Common myeloid progenitor, CD34-positive (primary cell): ENCODE measurements at places on chromosomes 4 and X.

DNA sequence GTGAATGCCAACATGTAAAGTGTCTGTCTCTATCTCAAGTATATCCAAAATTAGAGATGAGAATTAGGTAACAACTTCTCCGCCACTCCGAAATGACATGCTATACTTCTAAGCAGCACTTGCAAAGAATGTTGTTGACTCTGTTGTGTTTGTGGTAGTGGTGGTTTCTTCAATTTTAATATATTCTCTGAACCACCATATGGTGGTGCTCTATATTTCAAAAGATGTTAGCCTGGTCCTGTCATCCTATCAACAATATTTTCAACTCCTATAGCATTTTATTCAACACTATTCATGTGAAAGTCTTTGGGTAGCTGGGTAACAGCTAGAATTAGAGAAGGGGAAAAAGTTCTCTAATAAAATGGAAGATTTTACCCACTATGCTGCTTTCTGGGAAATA, 1622.8 kb upstream of the IGFBP7 start:
- DNase-seq = no peak

DNA sequence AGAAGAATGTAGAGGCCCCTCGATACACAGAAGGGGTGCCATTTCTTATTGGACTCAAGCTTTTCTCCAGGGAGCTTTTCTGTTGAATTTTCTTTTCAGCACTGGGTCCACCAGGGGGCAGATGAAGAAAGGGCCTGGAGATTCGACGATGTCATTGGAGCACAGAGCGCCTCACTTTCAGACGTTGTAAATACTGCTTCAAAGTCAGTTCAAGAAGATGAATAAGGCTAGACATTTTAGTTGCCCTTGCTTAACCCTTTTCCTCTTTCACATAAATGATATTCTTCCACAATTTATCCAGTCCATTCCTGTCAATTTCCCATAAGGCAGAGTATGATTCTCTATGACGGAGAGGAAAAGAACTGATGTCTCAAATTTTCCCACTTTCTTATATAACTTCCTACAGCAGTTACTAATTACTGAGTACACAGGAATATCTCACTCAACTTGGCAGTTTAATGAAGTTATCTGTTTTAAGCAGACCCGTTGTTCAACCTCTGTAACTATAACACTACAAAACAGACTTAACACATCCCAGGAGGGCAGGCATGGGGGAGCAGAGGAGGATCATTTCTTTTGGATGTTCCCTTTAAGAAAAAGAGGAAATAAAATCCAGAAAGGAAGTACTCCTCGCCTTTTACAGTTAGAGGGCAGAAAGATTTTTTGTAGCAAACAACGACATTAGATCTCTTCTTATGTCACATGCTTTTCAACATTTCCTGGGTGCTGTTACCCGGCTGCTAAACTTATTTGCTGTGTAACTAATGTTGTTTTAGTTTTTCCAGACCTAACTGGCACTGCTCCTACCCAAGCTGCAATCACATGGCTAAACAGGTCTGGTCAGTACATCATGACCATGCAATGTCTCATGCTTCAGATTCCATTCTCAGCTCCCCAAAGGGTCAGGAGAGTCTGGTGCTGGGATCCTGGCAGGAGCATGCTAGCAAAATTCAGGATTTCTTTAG, 12.2 kb upstream of the CENPU start:
- peak; percentile 93 for DNase-seq

DNA sequence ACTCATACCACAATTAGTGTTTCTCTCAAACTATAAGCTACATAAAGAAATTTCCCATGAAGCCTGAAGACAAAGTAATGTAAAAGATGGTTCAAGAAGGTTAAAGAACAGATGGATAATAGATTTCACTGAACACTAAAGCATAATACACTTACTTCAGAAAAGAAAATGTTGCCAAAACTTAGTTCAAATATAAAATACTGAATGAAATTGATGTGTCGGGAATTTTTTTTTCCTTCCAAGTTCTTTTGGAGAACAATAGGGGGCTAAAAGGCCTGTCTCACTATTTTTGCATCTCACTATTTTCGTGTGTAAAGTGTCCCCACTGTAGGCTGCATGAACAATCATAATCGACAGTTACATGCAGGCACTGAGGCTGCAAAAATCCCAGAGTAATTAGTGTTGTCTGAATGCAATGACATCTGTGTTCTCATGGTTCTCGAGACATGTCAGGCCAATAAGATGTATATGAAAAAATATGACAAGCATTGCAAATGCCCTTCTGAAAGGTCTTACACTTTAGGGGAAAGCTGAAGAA, 11.9 kb upstream of the MAB21L2 start:
- DNase-seq = no peak

- DNase-seq = no peak
These were observed 48.8 kb upstream of the GALNT7 start for GRCh38 chr4:173119818-173120217.

DNA sequence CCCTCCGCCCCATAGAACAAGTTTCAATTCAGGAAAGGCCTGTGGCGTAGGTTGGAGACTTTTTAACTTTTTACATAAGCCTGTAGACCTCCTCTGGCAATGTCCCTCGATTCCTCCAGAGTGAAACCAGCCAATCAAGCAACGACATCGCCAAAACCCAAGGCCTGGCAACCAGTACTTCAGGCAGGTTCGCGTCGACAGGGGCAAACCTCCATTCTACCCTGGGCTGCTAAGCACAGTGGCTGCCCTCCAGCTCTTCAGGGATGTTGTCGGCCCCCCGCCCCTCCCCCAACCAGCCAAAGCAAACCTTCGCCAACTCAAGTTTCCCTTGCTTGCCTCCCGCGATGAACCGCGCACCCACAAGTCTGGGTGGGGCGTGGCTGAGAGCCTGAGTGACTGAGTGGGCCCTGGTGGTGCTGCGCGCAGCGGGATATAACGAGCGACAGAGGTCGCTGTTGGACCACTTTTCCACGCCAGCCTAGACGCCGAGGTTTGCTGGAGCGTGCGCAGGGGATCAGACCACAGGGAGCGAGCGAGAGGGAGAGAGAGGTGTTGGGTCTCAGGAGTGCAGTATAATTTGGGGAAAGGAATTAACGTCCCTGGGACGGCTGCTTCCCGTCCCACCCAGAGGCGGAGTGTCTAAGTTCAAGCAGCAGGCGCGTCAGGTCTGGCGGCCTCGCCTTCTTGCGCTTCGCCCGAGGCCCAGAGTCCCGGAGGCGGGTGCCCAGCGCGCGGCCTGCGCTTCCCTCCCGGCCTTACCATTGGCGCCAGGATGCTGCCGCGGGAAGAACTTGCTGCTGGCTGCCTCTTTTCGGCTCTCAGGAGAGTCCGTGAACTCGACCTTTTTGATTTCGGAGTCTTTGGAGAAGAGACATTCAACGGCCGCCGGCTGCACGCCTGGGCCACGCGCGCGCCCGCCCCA, 9.0 kb upstream of the PITX2 start:
- peak; percentile 87 for DNase-seq

DNA sequence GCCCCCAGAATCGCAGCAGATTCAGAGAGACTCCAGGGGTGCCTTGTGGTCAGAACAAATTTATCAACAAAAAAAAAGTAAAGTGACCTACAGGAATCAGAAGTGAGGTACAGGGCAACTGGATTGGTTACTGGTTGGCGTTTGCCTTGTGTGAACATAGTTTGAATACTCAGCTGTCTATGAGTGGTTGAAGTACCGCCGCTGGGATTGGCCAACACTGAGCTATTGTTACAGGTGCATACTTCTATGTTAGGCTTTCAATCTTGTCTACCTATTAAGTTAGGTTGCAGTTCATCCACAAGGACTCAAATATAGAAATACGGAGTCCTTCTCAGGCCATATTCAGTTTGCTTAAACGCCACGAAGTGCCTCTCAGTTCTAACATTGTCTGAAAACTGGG, 993.5 kb upstream of the PRKX start:
- no peak for DNase-seq

DNA sequence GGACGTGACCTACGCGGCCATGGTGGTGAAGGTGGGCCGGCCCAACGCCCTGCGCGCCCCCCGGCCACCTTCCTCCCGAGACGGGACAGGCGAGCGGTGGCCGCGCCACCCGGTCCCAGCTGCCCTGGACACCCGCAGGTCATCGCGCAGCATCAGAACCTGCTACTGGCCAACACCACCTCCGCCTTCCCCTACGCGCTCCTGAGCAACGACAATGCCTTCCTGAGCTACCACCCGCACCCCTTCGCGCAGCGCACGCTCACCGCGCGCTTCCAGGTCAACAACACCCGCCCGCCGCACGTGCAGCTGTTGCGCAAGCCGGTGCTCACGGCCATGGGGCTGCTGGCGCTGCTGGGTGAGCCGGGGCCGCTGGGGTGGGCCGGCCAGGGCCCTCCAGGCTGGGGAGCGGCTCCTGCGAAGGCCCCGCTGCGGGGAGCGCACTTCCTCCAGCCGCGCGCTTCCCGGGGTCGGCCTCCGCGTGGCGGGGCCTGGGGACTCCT, 9.0 kb upstream of the SLC26A1 start:
- DNase-seq = peak; percentile 73

DNA sequence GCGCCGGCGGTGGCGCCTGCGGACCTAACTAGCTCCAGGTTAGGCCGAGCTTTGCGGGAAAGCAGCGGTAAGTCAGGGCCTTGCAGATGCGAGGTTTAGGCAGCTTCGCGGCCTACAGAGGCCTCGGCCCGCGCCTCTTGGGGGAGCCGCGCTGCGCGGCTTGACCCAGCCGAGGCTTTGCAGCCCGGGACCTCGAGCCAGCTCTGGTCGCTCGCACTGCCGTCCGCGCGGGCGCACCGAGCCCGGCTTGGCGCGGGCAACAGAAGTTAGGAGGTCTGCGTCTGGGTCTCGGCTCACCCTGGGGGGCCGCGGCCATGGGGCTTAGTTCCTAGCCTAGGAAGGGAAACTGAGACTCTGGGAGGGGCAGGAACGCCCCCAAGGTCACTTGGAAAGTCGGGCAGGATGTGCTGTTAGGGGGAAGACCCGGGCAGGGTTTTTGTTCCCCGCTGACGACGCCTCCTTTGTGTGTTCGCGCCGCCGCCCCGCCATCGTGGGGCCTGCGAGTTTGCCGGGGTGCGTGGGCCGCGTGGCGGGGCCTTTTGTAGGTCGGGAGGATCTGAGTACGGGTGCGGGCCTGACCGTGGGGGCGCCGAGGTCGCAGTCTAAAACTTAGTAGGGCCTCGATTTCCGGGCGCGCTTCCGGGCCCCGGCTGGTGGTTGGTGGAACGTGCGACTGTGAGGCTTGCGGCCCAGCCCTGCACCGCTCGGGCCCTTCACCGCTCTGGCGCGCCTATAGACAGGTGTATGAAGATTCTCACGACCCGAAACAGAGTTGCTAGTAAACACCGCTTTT, 482 bp downstream of the RNF4 start:
- peak; percentile 74 for DNase-seq

GRCh38 chr4:7867701-7868435, 71.8 kb downstream of the AFAP1 start:
- no peak for DNase-seq

DNA sequence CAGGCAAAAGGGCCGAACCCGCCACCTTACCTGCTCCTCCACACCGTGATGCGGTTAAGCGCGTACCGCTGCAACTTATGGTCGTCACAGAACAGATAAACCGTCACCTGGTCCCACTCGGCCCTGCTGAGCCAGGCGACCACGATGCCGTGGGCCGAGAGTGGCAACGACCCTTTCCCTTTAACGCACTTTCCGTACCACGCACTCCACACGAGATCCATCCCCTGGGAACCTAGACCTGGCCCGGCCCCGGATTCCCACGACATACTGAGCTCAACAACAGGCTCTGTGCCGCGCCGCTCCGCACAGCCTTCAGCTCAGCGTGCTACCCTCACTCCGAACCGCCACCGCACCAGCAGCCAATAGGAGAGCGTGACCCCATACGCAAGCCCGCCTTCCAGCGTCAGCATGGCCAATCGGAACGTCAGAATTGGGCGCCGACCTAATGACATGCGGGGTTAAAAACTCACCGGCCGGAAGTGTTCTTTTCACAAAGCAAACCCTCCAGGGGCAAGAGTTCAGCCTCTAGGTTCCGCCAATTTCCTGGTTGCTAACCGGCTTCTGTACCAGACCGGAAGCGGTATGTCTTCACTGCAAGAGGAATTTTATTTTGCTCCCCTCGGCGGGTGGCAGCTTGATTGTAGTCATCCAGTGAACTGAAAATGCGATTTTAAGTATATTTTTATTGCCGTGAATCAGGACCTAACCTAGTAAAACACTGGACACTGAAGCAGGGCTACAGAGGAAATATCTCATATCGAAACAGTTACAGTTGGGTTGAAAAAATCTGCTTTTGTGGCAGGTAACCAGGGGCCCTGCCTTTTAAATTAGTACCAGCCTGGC, at the start of gene LAS1L:
Gene LAS1L, minus strand, starts transcription at position 338 of the 843 bp plus-strand sequence. Its CDS starts 72 bp downstream, at position 266.
- DNase-seq = peak; percentile 97

GRCh38 chr4:138611721-138612120, 369.6 kb upstream of the SLC7A11 start:
- no peak for DNase-seq

DNA sequence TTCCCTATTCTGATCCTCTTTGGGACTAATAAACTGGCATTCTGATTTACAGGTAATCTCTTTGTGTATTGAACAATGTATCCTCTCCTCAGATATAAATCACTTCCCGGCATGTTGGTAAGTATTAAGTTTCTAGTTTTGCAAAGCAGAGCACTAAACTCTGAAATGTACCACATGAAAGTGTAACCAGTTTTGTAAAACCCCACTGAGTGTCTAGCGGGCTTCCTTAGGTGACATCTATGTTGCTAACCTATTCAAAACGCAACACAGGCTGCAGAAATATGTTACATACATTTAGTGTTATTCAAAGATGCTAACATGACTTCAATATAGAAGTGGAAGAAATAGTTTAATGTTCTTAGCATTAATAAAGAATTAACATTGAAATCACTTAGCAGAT, 25.2 kb downstream of the DNAJB14 start:
- no peak for DNase-seq

- no peak for DNase-seq
These were observed 1981.9 kb upstream of the TENM3 start for GRCh38 chr4:180261346-180261745.

GRCh38 chrX:8429692-8430249, 34.9 kb upstream of the VCX3B start:
- no peak for DNase-seq

- DNase-seq = no peak
These were observed 437.7 kb upstream of the FRG1 start for GRCh38 chr4:189502841-189503435.

GRCh38 chr4:70858454-70858853, 18.8 kb upstream of the GRSF1 start:
- no peak for DNase-seq

DNA sequence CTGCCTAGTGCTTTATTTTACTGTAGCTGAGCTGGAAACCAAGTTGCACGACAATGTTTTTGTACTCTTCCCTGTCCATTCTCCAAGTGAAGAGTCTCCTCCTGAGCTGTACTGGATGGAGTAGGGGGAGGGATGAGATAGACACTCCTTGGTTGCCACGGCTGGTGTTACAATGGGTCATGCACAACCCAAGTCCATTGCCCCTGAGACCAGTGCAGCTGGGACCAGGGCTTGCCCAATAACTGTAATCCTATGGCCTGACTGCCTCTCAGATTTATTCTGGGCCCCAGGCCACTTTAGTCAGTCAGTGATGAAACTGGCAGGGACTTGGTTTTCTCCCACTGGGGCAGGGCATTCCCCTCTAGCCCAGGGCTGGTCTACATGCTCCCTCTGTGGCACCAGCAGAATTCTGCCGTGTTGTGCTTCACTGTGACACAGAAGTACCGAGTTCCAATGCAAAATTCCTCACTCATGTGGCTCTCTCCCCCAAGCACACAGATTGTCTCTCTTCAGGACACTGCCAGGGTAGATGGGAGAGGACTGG, 203.3 kb upstream of the PCDH18 start:
- DNase-seq = no peak
